A549 (cell line): ENCODE measurements at places on chromosomes 16 and 17. TPM values are rescaled to one million over a fixed set of nuclear protein-coding genes. Genes with fewer than 3 reads are reported as not detected.

GRCh38 chr16:1351215-1351581, 480 bp downstream of the TSR3 start:
- DNase-seq = no peak

DNA sequence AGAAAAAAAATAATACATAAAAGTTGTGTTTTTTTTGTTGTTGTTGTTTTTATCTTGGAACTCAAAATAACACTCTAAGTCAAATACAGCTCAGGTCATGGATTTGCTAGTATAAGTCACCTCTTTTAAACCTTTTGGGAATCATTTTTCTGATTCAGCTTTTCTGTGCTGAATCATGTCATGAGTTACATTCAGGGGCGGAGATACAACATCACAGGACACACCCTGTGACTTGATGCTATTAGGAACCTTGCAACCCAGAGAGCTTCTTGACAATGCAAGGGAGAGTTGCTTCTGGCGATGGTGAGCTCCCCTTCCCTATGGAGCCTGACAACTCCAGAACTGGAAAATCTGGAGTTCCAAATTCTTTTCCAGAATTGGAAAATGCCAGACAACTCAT, 358.3 kb upstream of the C16orf82 start:
- DNase-seq = no peak

DNA sequence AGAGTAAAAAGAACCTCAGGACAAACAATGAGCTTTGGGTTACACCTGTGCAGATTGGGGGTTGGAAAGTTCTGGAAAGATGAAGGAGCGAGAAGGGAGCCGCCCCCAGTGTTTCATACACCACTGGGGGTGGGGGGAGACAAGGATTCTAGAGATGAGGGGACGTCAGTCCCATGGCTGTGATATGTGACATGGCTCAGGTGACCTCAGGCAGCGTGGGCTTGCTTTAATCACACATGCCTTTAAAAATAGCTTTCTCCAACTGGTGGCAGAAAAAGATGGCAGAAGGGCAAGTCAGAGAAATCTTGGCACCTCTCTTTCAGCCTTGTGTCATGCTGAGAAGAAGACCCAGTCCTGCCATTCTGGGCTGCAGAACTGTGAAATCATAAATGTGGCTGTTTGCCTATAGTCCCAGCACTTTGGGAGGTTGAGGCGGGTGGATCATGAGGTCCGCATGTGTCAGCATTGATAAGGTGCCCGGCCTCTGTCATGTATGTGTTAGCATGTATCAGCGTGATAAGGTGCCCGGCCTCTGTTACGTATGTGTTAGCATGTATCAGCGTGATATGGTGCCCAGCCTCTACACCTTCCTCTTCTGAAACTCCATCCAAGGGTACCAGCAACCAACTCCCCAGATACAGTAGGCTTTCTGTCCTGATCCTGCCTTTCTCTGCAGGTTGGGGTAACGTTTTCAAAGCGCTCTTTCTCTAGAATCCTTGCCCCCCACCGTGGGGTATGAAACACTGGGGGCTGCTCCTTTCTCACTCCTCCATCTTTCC, 25.0 kb downstream of the WIPI1 start:
- DNase-seq = no peak

DNA sequence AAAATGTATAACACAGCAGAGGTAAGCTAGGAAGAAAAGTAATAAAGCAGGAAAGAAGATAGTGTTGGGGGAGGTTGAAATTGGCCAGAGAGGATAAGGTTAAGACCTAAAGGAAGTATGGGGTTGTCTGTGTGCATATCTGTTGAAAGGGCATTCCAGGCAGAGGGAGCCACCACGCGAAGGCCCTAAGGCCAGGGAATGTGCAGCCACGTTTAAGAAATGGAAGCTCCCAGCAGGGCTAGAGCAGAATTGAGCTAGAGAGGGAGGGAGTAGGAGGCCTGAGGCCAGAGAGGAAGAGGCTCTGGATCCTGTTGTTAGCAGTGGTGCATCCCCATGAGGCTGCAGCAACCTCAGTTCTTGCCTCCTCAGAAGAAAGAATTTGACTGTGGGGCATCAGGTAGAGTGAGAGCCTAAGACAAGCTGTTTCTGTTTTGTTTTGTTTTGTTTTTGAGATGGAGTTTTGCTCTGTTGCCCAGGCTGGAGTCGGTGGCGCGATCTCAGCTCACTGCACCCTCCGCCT, 59.0 kb upstream of the CACNG5 start:
- DNase-seq = no peak

DNA sequence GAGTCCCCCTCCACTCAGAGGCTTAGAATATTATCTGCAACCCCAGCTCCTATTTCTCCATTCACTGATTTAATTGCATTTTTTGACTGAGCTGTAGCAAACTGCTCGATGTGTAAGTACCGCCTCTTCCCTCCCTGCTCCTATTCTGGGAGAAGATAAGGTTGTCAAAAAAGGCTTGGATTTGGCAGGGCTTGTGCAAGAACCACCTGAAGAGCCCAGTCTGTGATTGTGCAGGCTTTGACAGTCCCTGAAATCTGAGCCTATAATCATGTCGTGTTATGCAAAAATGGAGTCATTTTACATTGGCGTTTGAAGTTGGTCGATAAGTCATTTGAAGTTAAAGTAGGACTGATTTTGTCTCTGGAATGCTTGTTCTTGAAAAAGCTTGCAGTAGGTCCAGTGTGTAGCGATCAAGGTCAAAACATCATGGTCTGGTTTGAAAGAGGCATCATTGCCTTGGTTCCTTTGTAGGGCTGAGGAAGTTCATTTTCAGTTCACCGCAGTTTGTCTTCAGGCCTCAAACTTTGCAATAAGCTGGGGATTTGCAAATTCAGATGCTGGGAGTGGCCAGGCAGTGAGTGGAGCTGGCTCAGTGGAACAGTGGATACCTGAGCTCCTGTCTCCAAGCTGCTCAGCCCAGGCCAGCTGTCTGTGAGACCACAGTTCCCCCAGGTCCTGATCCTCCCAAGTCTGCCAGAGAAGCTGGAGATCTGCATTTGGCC, 68.8 kb downstream of the KATNIP start:
- DNase-seq = no peak

DNA sequence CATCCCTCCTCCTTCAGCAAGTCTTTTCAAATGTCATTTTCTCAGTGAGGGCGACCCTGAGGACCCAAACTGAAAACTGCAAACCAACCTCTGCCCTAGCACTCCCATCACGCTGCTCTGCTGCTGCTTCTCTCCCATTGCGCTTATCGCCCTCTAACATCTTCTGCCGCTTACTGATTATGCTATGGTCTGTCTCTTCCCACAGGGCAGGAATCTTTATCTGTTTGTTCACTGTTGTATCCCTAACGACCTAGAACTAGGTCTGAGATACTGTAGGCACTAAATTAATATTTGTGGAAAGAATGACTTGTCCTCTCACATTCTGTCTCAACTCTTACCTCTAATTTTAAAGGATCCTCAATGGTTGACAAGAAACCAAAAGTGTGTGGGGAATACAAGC, 12.5 kb downstream of the ZSCAN32 start:
- no peak for DNase-seq

DNA sequence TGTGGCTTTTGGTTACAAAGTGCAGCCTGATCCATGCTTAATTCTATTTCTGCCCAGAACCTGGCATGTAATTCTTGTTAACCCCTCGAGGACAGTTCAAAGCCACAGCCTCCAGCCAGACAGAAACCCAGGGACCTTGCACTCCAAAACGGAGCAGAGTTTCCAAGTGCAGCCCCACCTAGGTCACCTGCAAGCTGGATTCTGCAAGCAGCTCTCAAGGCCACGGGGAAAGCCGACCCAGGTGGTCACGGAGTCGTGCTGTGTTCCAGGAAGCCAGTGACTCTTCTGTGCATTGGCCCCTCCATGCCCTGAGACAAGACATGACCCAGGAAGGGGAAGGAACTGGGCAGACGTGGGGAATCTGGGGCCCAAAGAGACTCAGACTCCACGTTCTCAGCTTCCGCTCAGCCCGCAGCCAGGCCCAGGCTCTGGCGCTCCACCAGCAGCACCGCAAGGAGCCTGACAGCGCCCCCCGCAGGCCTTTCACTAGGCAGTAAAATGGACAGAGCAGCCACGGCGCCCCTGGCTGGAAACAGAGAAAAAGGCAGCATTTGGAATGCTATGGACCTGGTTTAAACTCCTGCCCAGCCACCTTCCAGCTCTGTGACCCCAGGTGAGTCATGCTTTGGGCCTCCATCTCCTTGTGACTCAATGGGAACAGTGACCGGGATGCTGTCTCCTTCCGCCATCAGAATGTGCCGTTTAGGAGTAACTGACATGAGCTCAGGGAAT, 27.3 kb upstream of the GSG1L start:
- DNase-seq = no peak

- no peak for DNase-seq
Observed at GRCh38 chr16:8548166-8548565, 42.1 kb downstream of the TMEM114 start.

GRCh38 chr16:64615630-64616280, 506.1 kb downstream of the CDH11 start:
- DNase-seq = no peak

DNA sequence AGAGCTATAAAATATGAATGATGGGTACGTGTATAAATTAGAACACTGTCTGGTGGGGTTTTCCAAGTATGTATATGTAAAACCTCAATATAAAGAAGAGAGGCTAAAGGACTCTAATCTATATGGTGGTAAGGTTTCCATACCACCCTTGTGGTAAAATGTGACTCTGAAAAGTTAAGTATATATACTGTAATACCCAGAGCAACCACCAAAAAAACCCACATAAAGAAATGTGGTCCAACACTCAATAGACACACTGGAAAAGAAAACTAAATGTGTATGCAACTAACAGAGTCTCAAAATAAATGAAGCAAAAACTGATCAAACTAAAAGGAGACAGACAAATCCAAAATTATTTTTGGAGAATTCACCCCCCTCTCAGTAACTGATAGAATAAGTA, 72.2 kb downstream of the XPO6 start:
- no peak for DNase-seq

DNA sequence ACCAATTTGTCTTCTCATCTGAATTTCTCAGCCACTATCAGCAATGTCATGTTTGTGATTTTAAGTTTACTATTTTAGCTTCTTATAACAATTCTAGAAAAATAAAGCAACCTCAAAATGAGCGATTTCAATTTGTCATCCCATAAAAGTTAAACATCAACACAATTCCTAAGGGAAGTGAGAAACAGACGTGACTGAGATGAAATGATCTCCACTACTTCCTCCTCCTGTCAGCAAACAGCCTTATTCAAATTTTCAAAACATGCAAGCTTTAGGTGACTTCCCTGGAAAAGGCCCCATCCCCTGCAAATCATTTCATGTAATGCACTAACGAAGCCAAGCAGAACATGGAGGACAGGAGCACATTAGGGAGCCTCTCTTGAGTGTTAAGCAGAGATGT, 64.9 kb downstream of the ZNF652 start:
- no peak for DNase-seq

GRCh38 chr17:64551461-64551860, 44.7 kb downstream of the CEP95 start:
- no peak for DNase-seq

DNA sequence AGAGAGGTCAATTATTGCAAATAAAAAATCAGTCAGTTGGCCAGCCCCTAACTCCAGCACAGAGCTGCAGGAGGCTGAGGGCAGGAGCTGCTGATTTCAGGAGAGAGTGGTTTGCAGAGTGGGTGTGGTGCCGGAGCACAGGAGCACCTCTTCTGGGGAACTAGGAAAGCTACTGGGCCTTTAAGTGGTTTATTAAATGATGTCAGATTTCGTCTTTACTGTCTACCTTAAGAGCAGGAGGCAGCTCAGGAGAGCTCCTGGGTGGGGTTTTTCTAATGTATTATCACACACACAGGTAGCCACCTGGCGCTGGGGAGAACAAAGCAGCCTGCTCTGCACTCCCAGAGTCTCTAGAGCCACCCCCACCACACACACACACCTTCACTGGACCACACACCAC, 11.5 kb upstream of the HAS3 start:
- DNase-seq = no peak

- peak; percentile 58 for DNase-seq
Observed at GRCh38 chr17:67377488-67378453, 690 bp downstream of the PITPNC1 start.

GRCh38 chr17:48927978-48928745, 16.5 kb downstream of the SNF8 start:
- no peak for DNase-seq

GRCh38 chr16:67873435-67874370, 851 bp downstream of the EDC4 start:
- no peak for DNase-seq

GRCh38 chr16:14364386-14365199, 265.5 kb downstream of the PARN start:
- DNase-seq = peak; percentile 99

- DNase-seq = no peak
Observed at GRCh38 chr17:40330850-40331470, 22.0 kb downstream of the RARA start.

- no peak for DNase-seq
Observed at GRCh38 chr16:87273471-87274030, 43.6 kb downstream of the C16orf95 start.

GRCh38 chr16:5257462-5257861, 159.9 kb upstream of the EEF2KMT start:
- no peak for DNase-seq

DNA sequence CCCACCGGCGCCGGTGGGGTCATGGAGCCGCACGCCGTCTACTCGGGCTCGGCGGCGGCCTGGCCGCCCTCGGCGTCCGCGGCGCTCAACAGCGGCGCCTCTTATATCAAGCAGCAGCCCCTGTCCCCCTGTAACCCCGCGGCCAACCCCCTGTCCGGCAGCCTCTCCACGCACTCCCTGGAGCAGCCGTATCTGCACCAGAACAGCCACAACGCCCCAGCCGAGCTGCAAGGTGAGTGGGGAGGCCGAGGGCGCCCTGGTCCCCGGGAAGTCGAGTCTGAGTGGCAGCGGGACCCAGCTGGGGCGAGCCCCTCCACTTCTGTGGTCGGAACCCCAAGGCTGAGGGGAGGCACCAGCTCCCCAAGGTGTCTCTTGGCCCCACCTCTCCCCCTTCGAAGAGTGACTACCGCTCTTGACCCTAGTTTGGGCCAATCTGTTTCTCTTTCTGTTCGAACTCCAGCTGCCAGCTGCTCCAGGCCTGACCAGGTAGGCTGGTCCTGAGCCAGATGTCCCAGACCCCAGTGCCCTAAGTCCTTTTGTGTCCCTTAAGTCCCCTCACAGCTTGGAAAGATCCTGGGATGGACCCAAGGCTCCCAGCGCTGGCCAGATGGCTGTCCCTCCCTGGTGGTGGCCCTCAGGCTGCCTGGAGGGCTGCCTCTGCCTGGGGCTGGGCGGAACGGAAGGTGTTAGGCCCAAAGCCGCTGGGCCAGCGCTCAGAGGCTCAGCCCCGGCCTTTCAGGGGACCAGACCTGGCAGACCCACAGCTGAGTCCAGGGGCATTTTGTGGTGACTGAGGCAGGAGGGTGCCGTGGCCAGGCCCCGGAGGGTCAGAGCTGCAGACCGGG, 1.2 kb downstream of the FOXF1 start:
- DNase-seq = no peak

GRCh38 chr17:37791447-37792399, 46.9 kb upstream of the HNF1B start:
- DNase-seq = peak; percentile 35

CDH8 gene
- 0.23 to 0.55 TPM (median 0.40 TPM) in 3 replicates for polyA plus RNA-seq

KRT39 gene
- polyA plus RNA-seq = not detected in 3 replicates

KRT25 gene
- polyA plus RNA-seq = not detected in 3 replicates

PYDC1 gene
- not detected in 3 replicates for polyA plus RNA-seq

RAPGEFL1 gene
- 4.7 to 4.8 TPM (median 4.8 TPM) in 3 replicates for polyA plus RNA-seq

MYADML2 gene
- polyA plus RNA-seq = not detected in 3 replicates

TMED6 gene
- polyA plus RNA-seq = 0.19 to 0.44 TPM (median 0.20 TPM) in 3 replicates
